ENCODE measurements at places on chromosomes 6 and 20.

DNA sequence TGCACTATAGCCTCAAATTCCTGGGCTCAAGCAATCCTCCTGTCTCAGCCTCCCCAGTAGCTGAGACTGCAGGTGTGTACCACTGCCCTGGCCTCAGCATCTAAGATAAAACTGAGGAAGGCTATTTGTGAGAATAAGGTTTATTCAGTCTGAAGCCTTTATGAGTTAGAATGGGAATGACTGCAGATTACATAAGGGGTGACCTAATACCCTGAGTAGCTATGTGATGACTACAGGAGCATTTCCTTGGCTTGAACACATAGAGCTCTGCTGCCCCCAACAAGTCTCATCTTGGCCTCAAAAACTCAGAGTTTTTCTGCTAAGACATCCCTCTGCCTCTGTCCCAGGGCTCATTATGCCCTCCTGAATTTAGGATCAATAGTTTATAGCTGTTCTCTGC is 7.6 kb downstream of the GSS start:
- no peak for DNase-seq

DNA sequence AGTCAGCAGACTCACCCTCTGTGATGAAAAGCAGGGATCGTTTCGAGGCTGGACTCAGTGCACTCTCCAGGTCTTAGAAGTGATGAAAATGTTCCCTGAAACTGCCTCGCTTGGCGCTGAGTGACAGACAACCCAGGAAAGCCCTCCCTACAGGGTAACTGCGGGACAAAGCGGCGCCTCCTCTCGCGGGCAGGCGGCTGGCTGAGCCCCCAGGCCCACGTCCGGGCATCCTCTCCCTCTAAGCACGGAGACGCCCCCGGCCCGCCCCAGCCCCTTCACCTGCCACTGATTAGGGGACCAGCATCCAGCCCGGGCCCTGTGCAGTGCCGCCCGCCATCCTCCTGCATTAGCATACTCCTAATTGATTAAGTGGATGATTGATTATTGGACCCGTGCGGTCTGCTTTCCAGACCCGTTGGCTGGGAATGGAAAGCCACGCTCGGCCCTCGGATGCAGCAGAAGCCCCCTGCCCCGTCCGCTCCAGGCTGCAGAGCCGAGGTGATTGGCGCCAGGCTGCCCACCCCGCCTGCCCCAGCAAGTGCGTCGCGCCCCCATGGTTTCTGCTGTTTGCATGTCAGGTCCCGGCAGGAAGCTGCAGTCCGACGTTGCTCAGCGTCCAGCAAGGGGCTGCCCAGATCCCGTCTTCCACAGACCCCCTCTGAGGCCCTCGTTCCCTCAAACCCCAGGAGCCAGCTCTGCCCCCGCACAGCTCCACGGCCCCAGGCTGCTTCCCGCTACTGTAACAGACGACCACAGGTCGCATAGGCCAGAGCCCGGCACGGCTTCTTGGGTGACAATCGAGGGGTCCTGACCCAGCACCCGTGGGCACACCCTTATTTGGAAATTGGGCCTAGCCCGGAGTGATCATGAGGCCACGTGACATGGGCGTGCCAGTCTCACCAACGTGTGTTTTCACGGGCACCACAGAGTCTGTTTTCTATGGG is 131.6 kb downstream of the DLL1 start:
- DNase-seq = no peak

DNA sequence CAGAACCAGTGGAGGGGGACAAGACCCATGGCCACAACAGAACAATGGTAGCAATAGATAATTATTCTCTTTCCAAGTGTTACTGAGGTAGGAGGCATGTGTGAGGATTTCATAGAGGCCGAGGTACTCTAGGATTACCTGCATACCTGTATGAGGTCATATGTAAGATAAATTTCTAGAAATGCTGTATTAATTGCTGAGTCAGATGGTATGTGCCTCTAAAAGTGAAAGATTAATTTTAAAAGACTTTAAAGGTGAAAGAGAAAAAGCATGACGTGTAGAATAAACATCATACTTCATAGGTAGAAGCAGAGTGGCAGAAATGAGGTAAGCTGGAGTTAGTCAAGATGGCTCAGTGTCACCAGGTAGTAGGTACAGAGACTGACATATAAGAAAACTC is 51.6 kb downstream of the ZHX3 start:
- no peak for DNase-seq

DNA sequence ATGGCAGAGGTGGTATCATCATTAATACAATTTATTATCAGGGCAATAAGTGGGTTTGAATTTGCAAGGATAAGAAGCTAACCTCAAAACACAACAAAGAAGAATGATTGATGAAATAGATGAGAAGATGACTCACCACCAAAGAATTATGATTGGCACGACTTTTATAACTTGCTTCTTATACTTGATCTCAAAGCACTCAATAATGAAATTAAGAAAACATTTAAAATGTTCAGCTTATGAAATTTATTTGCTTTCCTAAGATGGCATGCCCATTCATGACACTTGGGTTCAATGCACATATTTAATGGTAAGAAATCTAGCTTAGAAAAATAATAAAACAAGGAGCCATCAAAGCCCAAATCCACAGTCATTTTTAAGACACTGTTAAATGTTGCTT is 477.5 kb downstream of the GJA1 start:
- no peak for DNase-seq

- no peak for DNase-seq
These were observed 39.2 kb upstream of the CLDN20 start for GRCh38 chr6:155224618-155225017.

DNA sequence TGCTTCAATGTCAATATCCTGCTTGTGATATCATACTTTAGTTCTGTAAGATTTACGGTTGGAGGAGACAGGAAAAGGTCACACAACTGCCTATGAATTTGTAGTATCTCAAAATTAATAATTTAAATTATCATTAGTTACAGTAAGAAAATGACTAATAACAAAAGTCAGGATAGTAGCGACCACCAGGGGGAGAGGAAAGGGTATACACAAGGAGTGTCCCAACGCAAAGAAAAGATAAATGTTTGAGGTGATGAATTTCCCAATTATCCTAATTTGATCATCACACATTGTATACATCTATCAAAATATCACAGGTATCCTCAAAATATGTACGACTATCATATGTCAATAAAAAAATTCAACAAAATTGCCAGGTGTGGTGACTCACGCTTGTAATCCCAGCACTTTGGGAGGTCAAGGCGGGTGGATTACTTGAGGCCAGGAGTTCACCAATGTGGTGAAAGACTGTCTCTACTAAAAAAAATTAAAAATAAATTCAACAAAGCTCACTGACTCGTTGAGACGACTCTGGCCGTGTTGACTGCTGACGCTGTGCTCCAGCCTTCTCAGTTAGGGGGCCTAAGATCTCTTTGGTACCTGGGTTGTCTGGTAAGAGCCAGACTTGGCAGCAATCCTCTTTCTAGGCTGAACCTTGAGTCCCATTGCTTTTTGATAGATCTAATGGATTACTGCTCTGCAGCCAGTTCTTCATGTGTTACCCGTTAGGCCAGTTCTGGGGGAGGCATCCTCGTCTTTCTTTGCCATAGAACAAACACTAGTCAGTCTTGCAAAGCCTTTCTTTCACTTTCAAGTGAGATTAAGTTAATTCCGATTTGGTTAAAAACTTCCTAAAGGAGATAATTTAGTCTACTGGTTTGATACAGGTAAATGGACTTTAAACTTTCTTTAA is 9.0 kb upstream of the OVOL2 start:
- DNase-seq = no peak

DNA sequence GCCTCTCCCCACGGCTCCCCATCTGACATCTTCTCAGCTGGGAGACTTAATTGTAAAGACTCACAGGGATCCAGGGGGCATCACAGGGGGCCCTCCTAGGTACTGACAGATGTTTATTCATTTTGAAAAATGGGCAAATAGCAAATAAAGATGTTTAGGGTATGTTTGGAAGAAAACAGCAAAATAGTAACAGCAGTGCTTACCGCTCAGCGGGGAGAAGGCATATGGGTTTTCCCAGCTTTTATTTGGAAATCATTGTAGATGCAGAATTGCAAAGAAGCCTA is 2.7 kb upstream of the BIRC7 start:
- DNase-seq = no peak

DNA sequence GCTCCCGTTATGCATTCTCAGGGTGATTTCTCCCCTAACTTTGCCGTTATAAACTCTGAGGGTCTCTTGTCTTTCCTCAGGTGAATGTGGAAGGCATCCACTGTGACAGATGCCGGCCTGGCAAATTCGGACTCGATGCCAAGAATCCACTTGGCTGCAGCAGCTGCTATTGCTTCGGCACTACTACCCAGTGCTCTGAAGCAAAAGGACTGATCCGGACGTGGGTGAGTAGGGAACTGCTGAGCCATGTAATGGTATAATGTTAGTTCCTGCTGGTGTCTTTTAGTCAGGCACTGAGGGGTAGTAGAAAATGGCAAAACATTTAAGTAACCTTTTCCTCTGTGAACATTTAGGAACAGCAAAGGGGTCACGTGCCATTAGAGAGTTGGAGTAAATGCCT is 395.4 kb downstream of the ARHGAP18 start:
- no peak for DNase-seq

DNA sequence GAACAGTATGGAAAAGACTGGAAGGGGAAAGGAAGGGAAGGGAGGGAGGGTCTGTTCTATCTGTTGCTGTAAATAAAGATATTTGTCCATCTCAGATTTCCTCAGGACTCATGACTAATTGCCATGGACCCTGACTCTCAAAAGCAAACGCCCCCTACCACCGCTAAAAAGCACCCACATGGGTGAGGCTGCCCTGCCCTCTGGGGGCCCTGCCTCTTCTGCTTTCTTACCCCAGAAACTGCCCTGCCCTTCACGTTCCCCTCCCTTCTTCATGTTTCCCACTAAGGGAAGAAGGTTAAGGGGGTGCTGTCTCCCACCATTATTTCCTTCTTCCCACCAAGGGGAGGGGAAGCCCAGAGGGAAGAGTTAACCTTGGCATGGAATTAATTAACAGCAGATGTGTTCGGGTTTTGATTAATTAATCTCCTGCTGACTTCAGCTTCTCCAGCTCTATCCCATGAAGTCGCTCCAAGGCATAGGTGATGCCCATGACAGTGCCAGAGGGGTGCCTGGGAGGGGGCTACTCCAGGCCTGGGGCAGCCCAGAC is 16.0 kb downstream of the MDFI start:
- no peak for DNase-seq

DNA sequence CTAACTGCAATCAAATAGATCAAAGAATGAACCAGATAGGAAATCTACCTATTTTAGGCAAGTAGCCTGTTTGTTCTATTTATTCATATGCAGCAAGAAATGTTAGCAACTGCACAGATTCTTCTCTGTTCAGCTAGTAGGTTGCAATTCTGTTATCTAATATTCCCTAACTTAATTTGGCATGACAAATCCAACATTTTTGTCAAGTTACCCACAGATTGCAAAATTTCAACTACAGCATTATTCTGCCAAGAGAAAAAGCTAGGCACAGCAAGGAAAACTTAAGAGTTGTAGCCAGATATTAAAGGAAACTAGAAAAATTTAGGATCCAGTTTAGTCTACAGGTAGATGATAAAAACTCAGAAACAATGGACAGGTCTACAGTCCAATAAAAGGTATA is 104.4 kb upstream of the SYNCRIP start:
- no peak for DNase-seq

DNA sequence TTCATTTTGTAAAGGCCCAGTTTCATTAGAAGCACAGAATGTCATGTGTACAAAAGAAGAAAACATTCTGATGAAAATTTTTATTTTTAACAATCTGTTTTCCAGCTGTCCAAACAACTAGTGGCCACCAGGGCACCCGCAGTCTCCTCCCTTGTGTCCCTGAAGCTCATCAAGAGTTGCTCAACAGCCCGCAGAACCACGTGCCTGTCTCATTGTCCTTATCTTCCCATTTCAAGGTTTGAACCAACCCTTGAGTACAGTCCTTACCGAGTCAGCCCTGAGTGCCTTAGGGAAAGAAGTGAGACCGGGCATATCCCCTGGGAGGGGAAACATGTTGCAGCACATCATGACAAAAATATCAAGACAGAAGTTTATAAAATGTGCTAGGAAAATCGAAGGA is 15.9 kb upstream of the ZNF133 start:
- DNase-seq = no peak

DNA sequence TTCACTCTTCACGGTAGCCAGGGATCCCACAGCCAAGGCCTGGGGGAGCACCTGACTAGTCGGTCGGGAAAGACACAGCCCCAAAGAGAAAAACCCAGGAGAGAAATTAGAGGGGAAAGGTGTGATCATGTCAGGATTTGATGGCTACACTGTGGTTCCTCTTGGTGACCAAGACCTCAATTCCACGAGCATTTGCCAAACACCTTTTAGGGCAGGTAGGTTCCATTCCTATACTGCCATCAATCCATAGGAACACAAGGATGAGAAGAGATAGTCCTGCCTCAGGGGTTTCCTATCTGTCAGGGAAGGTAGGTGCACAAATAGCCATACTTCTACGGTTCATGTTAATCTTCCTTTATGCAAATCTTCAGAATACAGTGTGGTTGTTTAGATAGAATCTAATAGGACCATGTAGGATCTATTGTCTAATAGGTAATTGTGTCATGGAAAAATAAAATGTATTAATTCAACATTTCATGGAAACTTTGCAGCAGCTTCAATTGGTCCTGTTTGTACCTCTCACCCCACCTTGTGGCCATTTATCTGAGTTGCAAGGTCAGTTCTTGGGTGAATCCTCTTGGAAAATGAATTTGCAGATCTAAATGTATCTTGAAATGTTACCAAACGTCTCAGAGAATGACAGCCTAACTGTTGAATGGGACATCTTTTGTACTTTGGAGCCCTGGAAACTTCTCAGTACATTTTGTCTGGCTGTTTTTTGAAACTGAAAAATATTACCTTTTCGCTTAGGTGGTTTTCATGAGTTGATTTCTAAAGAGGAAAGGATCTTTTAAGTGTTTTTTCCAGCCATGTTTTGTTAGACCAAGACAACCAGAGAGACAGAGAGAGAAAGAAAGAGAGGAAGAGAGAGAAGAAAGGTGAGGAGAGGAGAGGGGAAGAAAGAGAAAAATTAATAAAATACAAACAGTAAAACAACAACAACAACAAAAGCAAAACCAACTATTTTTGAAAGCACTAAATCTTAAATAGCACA is 33.7 kb upstream of the IYD start:
- DNase-seq = no peak

All from stimulated activated CD8-positive, alpha-beta memory T cell treated with anti-CD3 and anti-CD28 coated beads, Interleukin-12 subunit alpha, Interleukin-12 subunit beta, amount 100 ng/mL, for 4 hours (primary cell).